ENCODE measurements at places on chromosomes 11 and 22. TPM values are rescaled to one million over a fixed set of nuclear protein-coding genes. Genes with fewer than 3 reads are reported as not detected.

GRCh38 chr22:27636716-27637508 lies 164.6 kb downstream of the MN1 start:
- DNase-seq, result no peak

DNA sequence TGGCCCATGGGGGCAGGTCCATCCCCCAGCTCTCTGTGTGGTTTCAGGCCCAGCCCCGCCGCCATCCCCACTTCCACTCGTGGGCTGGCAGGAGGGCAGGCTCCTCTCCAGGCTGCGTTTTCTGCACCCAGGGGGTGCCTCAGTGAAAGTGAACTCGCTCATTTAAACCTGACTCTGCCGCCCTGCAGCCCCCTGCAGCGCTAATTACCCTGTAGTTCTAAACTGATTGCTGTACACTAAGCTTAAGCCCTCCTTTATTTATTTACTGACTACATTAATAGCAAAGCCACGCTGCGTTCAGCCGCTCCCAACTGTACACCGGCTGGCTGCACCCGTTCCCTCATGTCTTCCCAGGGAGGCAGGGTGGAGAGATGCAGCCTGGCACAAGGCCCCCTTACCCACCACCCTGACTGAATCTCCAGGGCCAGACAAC lies 36.6 kb upstream of the NNMT start:
- DNase-seq, result no peak

DNA sequence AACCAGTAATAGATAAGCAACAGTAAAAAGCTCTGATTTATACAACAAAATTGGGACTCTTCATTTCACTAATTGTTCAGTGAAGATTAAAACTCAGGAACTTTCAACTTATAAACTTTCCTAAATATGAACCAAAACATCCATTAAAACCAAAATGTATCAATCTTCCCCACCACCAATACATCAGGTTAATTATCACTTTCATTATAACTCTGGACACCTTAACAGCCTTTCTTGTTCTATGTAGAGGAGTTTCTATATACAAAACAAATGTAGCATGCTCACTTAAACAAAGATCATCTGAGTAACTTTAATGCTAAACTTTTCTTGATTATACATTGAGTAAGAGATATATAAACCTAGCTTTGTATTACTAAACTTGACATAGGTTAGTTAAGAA lies 74.7 kb downstream of the ST14 start:
- no peak for DNase-seq

DNA sequence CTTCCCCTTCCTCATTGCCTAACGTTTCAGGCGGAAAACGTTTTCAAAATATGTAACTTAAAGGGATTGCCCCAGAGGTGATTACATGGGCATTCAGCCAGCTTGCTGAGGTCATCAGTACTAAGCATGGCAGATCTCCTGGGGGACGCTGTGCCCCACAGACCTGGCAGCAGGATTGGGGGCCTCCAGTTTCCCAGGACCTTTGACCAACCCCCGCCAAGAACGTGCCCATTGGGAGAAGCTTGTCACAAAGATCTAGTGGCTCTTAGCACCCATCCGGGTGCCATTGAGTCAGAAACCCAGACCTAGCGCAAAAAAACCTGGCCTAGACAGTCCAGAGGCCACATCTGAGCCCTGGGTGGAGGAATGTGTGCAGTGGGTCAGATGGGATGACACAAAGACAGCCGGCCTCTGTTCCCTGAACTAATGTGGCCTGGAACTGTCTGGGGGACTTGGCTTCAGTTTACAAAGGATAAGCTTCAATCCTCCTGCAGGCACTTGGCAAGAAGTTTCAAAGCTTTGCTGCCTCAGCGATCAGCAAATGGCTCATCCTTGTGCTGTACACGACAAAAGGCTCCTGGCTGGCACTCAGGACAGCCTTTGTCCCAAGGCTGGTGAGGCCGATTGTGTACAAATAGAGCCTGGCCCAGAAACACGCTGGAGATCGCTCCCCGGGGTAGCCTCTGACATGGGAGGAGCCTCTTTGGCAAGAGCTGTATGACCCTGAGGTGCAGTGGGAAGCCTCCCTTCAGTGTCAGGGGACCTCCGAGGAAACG lies 9.5 kb downstream of the C1QTNF6 start:
- peak; percentile 81 for DNase-seq

- DNase-seq, result no peak
Measured at GRCh38 chr11:126841999-126842398, 158.6 kb downstream of the KIRREL3 start.

DNA sequence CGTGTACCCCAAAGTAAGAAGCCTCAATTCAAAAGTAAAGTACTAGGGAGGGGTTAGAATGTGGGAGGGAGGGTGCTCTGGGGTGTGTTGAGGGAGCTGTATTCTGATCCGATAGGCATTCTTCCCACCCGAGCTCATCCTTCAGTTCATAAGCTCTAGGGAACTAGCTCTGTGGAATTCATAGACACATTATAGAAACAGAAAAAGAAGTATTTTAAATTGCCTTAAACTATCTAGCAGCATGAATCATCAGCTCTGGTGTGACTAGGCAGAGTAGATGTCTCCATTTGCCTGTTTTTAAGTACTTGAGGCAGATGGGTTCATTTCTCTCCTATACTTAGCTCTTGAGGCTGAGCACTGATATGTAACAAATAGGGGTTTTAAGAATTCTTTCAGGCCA lies 7.3 kb upstream of the SGSM3 start:
- DNase-seq, result no peak

The PKP3 gene
- 194 TPM for total RNA-seq

DNA sequence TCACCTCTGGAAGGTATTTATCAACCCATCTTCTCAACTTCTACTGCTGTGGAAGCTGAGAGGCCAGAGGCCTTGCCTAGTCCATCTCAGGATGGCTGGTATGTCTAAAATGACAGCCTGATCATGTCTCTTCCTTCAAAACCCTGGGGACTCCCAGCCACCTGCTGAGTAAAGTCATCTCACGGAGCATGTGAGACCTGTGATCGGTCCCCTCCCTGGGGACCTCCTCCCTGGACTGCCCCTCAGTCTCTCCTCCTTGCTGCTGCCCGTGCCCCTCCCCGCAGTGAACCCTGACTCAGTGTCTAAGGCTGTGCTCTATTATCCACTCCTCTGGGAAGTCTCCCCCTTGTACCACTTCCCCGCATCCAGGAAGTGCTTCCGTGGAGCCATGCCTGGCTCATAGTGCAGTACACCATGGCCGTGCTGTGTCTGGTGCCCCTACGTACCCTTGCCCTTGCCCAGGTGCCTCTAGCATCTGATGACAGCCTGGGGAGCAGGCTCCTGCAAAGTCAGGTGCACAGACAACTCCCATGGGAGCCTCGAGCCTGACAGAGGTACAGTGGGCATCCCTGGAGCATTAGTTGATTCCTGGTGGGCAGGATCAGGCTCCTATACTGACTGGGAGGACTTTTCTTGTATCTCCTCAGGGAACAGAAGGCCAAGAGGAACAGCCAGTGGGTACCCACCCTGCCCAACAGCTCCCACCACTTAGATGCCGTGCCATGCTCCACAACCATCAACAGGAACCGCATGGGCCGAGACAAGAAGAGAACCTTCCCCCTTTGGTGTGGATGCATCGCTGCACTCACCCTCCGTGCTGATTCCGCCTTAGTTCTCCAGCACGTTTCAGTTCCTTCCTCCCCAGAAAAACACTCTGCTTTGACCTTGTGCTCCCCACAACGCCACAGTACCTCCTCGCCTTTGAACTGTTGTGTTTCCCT lies 13.8 kb downstream of the SMARCB1 start:
- DNase-seq, result no peak

Data from left colon (tissue), 2 donors.